ENCODE measurements at places on chromosomes 11 and 22. TPM values are rescaled to one million over a fixed set of nuclear protein-coding genes. Genes with fewer than 3 reads are reported as not detected.
A peak's percentile ranks its signal among the peaks of the same experiment; 100 is the strongest.

GRCh38 chr11:34067383-34068065 lies 16.0 kb downstream of the CAPRIN1 start:
- no peak for DNase-seq

- DNase-seq, result no peak
Measured at GRCh38 chr11:105838668-105839384, 183.2 kb downstream of the MSANTD4 start.

- no peak for DNase-seq
Measured at GRCh38 chr11:125132071-125132470, 20.6 kb upstream of the TMEM218 start.

NLRP10 gene
- total RNA-seq, result not detected

GTSE1 gene
- 42.6 TPM for total RNA-seq

- DNase-seq, result no peak
Measured at GRCh38 chr22:35220221-35220620, 37.1 kb upstream of the HMGXB4 start.

DNA sequence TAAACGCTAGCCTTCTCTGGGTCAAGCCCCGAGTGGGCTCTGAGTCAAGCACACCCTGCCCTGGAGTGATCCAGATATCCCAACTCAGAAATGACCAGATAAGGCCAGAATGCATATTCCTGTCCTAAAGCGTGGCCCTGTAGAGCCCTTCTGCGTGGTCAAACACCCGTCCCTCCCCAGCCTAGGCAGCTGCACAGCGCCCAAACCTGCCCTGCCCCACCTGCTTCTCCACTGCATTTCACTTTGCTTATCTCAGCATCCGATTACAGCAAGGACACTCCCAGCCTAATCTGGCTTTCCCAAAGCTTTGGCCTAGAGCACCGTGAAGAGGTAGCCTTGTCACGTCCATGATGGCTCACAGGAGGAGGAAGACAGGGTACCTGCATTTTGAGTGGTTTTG lies 11.9 kb upstream of the TMPRSS4 start:
- no peak for DNase-seq

CARD18 gene
- not detected for total RNA-seq

DNA sequence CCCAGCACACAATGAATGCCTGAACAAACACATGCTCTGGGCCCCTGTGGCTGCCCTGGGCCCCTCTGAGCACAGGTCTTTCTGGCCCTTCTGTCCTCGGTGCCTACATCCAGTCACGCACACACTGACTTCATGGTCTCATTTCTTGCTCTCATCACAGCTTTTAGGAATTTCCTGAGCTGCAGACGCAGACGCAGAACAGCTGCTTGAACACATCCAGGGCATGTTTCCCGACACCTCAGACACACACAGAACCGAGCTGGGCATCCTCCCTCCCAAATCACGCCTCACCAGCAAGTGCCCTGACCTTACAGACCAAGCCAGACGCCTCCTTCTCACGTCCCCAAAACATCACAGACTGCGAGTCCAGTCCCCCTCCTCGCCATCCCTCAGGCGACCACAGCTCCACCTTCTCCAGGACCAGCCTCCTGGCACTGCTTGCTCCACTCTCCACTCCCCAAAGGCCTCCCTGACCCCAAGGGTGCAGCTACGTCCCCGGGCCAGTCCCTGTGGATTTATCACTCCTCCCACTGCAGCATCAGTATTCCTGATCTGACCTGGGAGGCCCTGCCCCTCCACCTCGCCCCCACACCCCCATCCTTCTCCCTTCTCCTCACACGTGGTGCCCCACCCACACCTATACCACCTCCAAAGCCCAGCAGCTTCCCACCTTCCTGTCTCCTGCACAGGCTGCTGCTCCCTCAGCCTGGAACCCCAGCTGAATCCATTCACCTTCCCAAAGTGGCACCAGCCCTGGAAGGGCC lies 12.9 kb downstream of the SIRT3 start:
- no peak for DNase-seq

DNA sequence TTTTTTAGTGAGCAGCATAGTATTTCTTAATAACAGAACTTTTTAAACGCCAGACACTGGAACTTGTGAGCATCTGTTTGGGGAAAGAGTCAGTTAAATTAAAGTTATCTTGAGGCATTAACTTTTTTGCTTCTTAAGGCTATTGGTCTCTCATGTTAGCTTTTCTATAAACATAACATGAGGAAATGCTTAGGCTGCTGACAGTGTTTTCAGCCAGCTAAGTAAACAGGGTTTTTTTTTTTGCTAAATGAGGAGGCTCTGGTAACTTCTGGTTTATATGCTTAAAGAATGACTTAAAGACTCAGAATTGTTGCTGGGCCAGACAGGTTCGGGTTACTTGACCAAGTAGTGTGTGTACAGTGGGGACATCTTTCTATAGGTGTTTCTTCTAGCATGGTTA lies 95.8 kb upstream of the ALKBH3 start:
- no peak for DNase-seq

DNA sequence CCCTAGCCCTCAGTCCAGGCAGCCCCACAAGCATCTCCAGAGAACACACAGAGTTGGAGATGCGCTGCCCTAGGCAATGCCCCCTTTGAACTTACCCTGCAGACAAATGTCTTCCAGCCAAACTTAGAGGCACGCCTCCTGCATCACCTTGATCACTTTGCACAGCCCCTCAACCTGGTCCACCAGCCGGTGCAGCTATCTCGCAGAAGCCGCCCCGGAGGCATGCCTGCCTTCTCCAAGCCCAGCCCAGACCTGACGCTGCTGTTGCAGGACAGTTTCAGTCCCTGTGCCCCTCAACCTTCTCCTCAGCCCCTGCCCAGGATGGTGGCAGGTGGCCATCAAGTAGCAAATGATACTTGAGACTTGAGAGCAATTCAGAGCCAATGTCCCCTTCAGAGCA lies 16.7 kb upstream of the POU2AF1 start:
- no peak for DNase-seq

GRCh38 chr11:35629511-35629910 lies 11.3 kb downstream of the FJX1 start:
- no peak for DNase-seq

DNA sequence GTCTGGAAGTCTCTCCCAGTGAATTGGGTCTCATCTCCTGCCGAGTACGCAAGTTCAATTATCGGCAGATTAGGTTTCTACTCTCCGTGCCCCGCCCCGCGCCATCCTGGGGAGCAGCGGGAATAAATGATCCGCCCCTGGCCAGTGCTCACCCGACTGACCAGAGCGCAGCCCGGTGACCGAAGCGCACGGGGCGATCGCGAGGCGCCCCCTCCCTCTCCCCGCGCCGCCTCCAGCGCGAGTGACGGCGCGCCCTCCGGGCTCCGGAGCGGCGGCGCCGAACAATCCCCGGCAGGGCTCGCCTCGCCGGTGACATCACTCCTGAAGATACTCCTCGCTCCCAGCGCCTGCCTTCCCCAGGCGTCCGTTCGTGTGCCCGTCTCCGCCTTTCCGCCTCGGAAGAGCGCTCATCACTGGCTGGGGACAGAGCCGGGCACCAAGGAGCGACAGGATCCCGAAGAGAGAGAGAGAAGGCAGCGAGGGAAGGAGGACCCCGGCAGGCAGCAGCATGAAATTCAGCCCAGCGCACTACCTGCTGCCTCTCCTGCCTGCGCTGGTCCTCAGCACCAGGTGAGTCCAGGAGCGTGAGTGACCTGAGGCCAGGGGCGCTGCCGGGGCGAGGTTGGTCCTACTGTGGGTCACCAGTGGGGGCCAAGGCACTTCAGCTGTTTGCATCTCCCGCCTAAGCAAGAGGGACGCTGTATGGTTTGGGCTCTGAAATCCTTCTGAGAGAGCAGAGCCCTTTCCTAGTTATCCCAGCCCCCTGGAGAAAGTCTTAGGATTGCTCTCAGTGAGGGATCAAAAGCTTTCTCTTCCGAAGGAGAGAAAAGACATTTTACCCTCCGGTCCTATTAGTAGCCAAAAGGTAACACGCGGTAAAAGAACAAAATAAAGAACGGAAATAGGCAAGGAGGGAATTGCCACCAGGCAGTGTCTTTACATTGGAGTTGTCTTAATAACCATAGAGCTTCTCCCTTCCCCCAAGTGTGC lies at the start of gene LUZP2:
TSS of gene LUZP2 (plus strand) at position 318 of the 990 bp plus-strand sequence.
- peak; percentile 77 for DNase-seq

DNA sequence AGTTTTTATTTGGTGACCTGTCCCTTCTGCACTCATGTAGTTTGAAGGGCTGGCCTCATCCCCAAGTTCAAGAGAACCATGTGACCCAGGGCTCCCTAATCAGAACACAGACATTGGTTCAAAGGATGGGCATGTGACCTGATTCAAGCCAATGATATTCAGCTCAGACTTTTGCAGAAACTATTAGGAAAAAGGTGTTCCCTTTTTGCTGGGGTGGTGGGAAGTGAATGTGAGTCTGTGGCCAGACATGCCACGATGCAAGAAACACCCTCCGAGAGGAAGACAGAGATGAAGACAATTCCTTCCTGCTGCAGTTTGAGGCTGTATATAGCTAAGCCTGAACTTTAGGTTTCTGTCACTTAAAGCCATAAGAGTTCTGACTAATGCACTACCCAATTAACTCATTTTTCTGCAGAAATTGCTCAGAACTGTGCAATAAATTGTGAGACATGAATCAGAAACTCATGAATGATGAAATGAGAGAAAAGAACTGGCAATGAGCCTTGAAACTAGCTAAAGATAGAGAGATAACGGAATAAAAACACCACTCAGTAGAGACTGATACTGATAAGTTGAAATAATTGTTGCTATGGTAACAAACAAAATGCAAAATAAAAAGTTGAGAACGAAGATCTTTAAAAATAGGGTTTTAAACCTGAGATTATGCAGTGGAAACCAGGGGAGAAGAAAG lies 9.2 kb upstream of the MAPK1 start:
- no peak for DNase-seq

DNA sequence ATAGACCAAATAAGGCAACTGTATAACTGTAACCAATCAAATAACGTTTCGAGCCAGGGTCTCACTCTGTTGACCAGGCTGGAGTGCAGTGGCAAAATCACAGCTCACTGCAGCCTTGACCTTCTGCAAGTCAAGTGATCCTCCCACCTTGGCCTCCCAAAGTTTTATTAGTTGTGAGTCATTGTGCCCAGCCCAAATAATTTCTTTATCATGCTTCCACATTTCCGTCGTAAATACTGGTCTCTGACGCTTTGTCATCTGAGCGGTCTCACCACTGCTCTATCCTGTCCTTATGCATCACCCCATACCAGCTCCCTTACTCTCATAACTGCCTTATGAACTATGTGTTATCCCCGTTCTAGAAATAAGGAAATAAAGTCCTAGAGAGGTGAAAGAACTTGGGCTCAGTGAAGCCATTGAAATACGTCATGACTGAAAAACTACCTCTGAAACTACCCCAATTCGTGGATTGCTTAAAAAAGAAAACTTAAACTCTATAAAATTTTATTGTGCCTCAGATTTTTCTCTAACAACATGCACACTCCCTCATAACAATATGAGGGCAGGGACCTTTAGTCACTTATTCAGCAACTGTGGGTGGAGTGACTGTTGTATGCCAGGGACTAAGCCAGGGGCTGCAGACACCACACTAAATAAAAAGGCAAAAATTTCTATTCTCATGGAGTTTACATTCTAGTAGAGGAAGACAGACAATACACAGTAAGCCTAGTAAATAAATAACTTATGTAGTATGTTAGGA lies 15.8 kb upstream of the RTN4RL2 start:
- no peak for DNase-seq

- DNase-seq, result no peak
Measured at GRCh38 chr11:45997599-45997998, 75.1 kb downstream of the LARGE2 start.

DNA sequence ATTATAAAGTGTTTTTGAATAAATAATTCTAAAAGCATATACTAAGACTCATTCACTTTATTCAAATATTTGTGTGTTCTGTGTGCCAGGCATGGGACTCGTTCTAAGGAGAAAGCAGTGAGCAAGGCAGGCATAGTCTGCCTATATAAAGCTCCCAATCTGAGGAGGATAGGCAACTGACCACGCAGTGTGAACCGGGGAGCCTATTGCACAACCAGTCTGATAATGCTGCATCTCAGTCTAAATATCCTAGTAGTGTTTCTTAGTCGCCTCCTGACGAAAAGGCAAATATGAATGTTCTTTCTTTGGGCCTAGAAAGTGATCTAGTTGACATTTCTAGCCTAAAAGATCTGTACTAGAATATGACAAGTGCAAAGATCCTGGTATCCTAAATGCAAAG lies 98.3 kb downstream of the C11orf65 start:
- DNase-seq, result no peak

OR5A1 gene
- not detected for total RNA-seq

DNA sequence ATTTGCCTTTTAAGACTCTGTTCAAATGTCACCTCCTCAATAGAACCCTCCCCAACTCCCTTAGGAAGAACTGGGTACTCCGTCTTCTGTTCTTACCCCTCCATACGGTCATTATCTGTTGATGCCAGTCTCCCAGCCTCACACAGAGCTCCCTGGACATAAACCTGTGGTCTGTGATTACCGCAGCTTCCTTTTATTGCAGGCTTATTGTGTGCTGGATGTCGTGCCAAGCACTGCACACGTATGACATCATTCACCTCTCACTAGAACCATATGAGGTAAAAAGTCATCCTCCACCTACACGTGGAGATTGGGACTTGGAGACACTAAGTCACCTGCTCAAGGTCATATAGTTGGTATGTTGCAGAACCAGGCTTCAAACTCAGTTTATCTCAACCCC lies 15.3 kb downstream of the PTPN5 start:
- DNase-seq, result no peak

DNA sequence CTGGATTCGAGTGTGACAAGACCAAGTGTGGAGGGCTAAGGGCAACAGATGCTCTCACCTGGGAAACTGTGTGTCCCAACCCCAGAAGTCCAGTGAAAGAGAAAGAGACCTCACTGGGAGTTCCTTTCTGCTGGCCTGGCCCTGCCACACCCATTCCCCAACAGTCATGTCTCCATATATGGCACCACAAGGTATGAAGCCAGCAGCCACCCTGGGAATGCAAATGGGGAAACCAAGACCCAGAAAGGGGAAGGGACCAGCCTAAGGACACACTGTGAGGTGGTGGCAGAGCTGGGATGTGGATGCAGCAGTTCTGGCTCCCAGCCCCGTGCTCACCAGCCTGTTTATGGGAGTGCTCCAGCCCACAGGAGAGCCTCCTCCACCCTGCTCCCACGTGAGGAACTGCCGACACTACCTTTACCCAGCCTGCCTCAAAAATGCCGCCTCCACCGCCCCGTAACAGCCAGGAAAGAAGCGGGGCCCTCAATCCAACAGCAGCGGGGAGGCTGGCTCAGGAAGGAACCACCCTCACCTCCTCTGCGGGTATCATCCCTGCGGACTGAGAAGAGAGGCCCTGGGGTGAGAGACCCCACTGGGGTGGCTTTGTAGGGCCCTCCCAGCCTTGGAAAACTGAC lies 12.6 kb downstream of the LMO1 start:
- peak; percentile 20 for DNase-seq

PNPLA5 gene
- total RNA-seq, result 5.2 TPM

PLAAT5 gene
- total RNA-seq, result 8.5 TPM

MS4A6E gene
- total RNA-seq, result not detected

- no peak for DNase-seq
Measured at GRCh38 chr22:28031383-28031922, 112.4 kb upstream of the PITPNB start.

- DNase-seq, result no peak
Measured at GRCh38 chr11:46285594-46286033, 8.2 kb downstream of the CREB3L1 start.

UBQLN3 gene
- total RNA-seq, result not detected

GRCh38 chr11:73576185-73576614 lies 21.7 kb downstream of the FAM168A start:
- DNase-seq, result no peak

UBQLNL gene
- total RNA-seq, result not detected
